Left renal cortex interstitium (tissue), 4 donors: ENCODE measurements at places on chromosomes 3 and 15.

DNA sequence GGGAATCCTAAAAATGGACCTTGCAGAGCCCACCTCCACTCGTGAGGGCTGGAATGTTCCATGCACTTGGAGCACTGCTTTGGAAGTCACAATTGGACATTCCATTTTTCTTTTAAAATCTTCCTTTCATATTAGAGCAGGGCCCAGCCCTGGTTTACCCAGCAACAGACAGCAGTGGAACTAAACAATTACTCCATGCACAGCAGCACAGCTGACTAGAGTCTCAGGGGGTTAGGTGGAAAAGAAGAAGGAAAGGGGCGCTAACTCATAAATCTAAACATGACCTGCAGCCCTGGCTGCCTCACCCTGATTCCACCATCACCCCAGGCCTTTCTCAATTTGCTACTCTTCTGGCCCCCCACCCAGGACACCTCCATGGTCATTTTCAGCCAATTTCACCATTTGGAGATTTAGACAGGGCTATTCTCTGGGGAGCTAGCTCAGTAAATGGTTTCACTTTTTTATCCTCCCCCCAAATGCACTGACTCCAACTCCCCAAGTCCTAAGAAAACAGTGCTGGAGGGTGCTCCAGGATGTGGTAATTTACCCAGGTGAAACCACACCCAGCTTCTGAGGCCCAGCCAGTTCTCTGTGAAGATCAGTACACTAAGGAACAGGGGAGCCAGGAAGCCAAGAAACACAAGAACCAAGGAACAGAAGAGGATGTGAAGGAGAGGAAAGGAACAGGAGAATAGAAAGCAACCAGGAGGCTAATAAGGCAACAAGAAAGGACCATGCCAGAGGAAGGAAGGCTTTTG is 1.6 kb upstream of the LRRC31 start:
- no peak for DNase-seq

GRCh38 chr3:143288944-143289343 is 169.4 kb downstream of the CHST2 start:
- DNase-seq = no peak

DNA sequence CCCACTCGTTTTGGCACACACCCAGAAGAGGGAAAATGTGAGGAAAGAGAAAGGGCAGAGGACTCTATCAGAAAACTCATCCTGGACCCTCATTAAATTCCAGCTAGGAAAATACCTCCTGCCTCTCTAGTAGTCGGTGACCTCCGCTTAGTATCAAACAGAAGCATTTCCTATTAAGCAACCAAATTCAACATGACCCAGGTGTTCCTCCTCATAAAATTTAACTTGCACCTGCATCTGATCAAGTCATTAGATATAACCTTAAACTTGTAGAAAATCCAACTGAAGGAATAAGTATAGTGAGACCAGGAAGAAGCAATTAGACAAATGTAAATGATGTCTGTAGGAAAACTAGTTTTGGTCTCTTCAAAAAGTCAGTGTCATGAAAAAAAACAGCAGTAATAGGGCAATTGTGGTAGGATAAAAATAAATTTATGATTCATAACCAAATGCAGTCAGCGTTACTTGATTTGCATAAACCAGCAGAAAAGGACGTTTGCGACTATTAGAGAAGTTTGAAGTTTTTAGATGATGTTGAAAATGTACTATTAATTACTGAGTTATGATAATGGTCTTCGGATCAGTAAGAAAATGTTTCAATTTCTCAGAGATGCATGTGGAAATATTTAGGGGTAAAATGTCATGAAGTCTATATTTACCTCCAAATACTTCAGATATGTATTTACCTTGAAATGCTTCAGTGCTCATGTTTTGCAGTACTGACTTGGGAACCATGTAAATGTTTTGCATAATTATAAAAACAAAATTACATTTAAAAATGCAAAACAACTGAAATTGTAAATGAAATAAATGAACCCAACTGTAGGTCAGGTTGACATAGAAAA is 44.6 kb downstream of the LDHAL6B start:
- DNase-seq = no peak

DNA sequence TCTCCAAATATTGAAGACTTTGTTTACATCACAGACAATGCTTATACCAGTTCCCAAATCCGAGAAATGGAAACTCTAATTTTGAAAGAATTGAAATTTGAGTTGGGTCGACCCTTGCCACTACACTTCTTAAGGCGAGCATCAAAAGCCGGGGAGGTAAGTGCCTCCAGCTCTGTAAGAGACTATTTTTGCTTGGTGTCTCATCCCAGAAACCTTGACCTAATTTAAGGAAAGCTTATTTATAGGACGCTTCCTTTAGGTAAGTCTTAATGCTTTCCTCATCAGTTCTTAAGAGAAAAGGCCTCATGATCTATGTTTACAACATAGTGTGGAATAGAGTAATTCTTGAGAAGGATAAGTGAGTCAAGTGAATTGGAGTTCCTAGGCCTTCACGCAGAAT is 11.8 kb downstream of the CCNB2 start:
- no peak for DNase-seq

DNA sequence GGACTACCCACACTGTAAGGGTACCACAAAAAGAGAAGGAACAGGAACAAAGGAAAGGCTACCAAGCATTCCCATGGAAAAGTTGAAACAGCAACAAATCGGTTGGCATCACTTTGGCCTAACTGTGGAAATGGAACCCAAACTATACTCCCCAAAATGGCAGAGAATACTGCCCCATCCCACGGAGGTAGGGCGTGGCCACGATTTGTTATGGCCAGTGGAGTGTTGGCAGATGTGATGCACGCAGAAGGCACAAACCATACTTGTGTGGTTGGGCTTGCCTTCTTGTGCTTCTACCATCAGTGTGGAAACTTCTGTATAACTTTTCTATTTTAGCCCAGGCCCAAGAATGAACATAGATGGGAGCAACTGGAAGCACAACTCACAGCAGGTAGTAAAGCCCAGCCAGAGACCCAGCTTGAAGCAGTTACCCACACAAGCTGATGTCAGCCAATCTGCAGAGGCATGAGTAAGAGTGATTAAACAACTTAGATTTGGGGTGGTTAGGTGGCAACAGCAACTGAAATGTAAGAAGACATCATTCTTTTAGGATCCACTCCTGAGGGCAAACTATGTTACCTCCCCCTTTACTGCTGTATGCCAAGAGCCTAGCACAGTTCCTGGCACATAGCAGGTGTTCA is 64.1 kb downstream of the BTD start:
- no peak for DNase-seq

GRCh38 chr3:196941729-196942225 is 551 bp downstream of the NCBP2 start:
- no peak for DNase-seq

- no peak for DNase-seq
These were observed 69.9 kb downstream of the CRTC3 start for GRCh38 chr15:90599644-90600043.

- no peak for DNase-seq
These were observed 102.9 kb upstream of the CGNL1 start for GRCh38 chr15:57273402-57273801.

- DNase-seq = no peak
These were observed 5.7 kb upstream of the MCTP2 start for GRCh38 chr15:94225616-94226015.

DNA sequence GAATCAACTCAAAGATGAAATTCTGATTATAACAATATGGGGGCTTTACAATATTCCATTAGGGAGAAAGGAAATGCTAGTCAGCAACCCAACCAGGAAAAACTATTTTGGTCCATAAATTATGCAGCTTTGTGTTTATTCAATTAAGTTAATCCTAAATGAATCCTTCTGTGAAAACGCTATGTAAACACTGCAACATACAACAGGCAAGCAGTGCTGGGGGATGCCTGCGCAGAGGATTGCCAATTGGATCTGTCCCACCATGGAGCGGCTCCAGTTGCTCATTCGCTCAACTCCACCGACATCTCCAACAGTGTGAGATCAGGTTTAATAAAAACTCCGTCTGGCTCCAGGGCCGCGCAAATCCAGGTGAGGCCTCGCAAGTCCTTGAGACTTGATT is 290.5 kb upstream of the VEPH1 start:
- no peak for DNase-seq

- no peak for DNase-seq
These were observed 17.0 kb downstream of the PEAK1 start for GRCh38 chr15:77402740-77403379.

- no peak for DNase-seq
These were observed 21.6 kb upstream of the CNBP start for GRCh38 chr3:129205109-129205832.

DNA sequence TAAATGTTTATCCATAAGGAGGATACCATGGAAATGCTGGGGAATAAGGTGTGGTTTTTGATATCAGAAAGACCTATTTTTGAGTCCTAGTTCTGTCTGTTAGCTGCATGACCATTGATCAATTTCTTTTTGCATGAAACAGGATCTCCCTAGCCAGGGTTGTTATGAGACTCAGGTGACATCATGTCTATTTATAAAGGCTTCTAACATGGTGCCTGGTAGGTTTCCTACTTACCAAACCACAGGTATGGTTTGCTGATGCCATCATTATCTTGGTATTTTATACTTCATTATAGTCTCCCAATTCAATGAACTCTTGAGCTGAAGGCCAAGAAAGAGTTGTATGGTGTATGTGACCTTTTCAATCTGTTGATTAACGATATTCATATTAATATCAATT is 144.0 kb downstream of the CLSTN2 start:
- no peak for DNase-seq

DNA sequence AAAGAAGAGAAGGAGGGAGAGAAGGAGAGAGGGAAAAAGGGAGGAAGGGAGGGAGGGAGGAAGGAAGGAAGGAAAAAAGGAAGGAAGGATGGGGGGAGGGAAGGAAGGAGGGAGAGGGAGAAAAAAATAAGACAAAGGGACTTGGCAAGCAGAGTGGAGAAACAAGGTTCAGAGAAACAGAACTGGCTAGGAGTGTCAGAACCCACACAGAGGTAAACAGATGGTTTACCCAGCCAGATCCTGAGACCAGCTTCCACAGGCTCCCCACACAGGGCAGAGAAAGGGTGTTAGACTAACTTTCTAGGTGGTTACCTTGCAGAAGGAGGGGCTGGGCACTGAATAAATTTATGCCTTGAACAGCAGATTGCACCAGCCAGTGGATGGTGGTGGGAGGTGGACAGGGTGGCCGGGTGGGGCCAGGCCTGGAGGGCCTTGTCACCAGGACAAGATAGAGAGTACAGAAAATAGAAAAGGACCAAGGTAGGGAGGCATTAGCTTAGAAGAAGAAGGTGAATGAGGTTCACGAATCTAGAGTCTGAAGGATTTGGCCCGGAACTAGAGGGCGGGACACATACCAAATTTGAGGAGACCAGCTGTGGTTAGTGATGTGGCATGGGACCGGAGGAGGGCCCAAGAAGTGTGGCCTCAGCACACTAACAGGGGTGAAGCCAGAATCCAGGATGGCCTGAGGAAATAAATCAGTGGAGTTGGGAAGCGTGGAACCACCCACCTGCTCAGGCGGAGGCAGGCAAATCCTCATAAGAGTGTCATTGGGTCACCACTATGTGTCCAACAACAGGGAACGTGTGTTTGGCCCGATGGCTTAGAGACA is 1.2 kb upstream of the TM4SF1 start:
- no peak for DNase-seq

DNA sequence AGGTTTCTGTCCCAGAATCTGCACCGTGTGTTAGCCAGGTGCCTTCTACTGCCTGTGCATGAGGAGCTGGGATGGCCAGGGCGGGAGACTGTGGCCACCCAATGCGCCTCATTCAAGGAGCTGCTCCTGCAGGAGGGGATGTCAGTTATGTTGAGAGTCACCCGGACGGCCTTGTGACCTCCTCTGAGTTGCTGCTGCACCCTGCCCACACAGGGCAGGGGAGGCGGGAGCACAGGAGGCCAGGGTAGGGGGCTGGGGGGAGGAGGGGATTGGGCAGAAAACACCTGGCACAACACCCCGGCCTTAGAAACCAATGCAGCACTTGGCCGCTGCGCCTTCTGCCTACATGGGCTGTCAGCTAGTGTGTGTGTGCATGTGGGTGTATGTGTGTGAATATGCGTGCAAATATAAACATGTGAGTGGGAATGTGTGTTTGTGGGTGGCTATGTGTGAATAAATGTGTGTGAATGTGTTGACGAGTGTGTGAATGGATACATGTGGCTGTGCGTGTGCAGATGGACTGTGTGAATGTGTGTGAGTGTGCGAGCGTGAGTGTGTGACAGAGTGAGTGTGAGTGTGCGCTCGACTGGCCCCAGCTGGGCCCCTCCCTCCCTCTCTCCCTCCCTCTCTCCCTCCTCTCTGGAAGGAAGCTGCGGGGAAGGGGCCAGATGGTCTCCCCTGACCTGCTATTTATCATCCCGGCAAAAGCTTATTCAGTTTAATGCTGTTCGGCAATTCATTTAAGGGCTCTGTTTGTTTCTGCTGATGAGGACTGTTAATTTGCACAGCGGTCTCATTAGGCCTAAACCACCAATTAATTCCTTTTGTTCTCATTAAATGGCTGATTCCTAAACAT is 106.9 kb downstream of the TLE3 start:
- no peak for DNase-seq

GRCh38 chr15:85707519-85708338 is 87.0 kb downstream of the KLHL25 start:
- no peak for DNase-seq

GRCh38 chr15:73225358-73226015 is 143.3 kb downstream of the HCN4 start:
- no peak for DNase-seq
